Foreskin keratinocyte (primary cell): ENCODE measurements at places on chromosomes 3 and 15. TPM values are rescaled to one million over a fixed set of nuclear protein-coding genes. Genes with fewer than 3 reads are reported as not detected.

The IL17RE gene
- total RNA-seq: 11.4 and 12.8 TPM in 2 replicates

The PAQR5 gene
- 0.04 and 0.07 TPM in 2 replicates for total RNA-seq

The GOLGA8R gene
- total RNA-seq: 0.34 and 0.35 TPM in 2 replicates

The SLC12A1 gene
- total RNA-seq: not detected in 2 replicates

The CAPN3 gene
- total RNA-seq: 3.3 and 3.8 TPM in 2 replicates

- no peak for DNase-seq
Observed at GRCh38 chr3:66383023-66383422, 117.8 kb downstream of the LRIG1 start.

DNA sequence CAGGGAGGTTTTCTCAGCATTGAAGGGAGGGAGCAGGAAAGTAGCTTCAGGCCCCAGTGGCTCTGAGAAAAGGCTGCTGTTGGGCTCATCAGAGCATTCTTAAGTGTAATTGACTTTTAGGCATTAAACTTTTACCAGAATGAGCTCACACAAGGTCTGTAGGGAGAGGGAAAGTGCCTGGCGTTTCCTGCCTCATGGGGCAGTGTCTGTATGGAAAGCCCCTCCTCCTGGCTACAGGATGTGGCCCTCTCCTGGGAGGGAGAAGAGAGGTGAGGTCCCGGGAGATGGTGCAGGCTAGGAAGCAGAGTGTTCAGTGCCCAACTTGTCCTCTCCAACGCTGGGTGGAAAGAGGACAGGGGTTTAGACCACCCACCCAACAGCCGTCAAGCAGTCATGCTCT, 21.3 kb upstream of the SCN10A start:
- no peak for DNase-seq

DNA sequence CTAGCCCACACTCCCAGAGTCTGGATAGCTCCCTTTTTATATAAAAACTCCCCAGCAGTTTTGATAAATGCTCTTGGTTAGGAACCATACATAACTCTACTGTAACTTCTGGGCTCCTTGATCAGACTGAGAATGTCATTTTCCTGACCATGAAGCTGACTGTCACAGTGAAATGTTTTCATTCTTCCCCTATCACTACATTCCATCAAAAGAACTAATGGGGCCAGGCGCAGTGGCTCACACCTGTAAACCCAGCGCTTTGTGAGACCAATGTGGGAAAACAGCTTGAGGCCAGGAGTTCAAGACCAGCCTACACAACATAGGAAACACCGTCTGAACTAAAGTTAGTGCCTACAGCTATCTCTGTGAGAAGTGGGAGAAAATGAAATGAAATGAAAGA, 72.8 kb upstream of the MYO5C start:
- no peak for DNase-seq

- DNase-seq: no peak
Observed at GRCh38 chr15:71458089-71458660, 342.9 kb downstream of the THSD4 start.

- DNase-seq: no peak
Observed at GRCh38 chr15:40357246-40357645, 773 bp upstream of the DISP2 start.

GRCh38 chr3:9795207-9795606, 2.3 kb downstream of the ARPC4 start:
- no peak for DNase-seq

DNA sequence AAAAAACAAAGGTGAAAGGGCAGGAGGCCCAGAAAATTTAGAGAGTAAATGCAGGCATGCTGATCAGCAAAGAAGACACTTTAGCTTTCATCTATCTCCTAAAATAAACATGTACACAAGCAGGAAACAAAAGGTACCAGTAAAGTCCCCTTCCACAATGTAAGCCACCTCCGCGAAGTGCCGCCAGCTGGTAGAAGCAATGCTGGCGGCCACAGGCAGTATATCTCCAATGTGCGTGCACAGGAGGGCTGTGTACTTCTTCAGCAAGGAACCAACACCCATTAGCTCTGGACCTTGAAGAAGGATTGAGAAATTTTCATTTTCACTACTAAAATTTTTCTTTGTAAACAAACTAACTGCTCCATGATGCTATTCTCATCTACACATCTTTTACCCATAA, 75.4 kb downstream of the HERC2 start:
- DNase-seq: no peak

DNA sequence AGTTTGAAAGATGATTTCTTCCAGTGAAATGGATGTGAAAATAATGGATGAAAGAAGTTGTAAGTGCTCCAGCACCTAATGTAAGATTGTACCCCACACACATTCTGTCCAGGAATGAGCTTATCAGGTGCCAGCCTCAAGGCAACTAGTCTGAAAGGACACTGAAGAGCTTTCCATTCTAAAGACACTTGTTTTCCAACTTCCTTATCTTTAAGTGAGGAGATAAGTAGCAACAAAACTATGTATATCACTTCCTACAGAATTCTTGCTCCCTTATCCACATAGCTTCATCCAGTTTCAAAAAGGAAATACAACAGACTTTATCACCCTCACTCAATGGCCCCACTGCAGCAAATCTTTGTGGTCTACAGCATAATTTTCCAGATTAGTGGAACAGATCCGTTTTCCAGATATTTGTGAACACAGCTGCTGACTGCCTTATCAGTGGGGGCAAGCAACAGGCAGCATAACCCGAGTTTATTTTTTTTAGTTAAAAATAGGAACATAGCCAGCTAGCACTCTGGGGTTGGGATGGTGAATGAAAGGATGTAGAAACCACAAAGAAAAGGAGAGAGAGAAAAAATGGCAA, 60.6 kb downstream of the CD200R1L start:
- no peak for DNase-seq
